ENCODE measurements at places on chromosomes 5 and 9. TPM values are rescaled to one million over a fixed set of nuclear protein-coding genes. Genes with fewer than 3 reads are reported as not detected.

The NUTM2F gene
- not detected for polyA plus RNA-seq

The DPH7 gene
- polyA plus RNA-seq: 68.5 TPM

The FOXD4L5 gene
- polyA plus RNA-seq: 0.54 TPM

The TAF11L11 gene
- not detected for polyA plus RNA-seq
